Activated T-cell treated with anti-CD3 and anti-CD28 coated beads for 48 hours (primary cell): ENCODE measurements at places on chromosomes 11 and 22.

DNA sequence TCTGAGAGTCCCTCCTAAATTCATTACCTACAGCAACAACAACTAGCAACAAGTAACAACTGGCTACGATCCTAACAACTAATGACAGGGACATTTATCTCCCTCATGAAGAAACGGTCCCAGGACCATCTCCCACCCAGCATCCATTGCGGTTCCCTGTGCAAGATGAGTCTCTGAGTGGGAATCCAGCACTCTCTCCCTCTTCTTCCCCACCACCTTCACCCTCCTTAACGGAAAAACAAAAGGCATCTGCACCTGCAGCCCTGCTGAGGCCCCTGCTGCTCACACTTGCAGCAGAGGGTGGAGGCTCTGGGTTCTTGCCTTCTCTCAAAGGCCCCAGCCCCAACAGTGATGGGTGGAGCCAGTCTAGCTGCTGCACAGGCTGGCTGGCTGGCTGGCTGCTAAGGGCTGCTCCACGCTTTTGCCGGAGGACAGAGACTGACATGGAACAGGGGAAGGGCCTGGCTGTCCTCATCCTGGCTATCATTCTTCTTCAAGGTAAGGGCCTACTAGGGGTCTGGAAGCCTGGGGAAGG lies at the start of gene CD3G:
CD3G (plus strand) TSS at position 364 of the 535 bp plus-strand sequence; CDS start at position 444, 80 bp downstream.
- DNase-seq = peak; percentile 62

DNA sequence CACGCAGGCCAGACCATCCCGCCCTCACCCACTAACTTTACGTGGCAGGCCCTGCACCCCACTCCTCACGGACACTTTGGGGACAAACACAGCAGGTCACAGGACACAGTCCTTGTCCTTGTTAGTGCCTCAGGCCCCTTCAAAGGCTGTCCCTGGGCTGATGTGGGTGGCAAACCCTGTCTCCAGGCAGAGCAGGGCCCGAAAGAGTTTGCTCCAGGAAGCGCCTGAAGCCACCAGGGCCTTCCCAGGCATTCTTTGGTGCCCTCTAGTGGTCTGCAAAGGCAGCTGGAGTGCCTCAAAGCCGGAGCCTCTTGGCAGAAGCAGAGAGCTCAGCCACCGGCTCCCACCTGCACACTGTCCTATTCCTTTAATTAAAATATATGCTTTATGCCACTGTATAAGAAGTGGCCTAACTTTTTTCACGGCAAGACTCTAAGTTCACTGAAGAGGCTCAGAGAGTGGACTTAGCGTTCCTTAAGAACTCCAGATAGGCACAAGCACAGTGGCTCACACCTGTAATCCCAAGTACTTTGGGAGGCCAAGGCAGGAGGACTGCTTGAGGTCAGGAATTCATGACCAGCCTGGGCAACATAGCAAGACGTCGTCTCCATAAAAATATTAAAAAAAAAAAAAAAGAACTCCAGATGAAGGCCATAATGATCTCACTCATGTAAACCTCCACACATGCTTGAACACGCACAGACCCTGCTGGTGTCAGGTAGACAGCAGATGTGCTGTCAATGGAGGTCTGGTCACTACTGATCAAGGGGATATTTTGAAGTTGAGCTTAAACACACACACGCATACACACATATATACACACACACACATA lies 11.1 kb downstream of the TXN2 start:
- peak; percentile 65 for DNase-seq

DNA sequence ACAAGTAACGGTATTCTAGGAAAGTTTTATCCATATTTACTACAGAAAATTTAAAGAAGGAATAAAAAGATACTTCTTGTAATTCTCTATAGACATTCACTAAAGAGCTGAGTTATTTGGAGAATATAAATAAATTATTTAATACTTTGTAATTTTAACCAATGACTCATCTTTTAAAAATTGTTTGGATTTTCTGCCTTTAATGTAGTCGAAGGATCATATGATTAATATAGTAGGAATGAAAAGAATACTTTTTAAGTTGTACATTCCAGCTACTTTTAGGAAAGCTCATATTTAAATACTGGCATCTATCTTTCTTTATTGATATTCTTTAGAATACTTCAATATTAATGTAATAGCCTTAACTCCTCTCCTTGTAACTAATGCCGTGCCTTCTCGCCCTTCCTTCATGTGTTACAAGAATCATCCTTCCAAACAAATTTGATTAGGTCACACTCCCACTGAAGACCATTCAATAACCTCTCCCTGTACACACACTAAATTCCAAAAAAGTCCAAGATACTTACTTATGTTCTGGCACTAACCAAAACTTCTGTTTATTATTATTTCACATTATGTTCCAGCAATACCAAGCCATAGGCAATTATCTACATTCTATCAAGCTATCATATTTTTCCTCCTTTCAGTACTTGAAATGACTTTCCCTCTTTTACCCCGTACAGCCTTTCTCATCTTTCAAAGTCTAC lies 501.9 kb downstream of the CNTN5 start:
- DNase-seq = no peak

DNA sequence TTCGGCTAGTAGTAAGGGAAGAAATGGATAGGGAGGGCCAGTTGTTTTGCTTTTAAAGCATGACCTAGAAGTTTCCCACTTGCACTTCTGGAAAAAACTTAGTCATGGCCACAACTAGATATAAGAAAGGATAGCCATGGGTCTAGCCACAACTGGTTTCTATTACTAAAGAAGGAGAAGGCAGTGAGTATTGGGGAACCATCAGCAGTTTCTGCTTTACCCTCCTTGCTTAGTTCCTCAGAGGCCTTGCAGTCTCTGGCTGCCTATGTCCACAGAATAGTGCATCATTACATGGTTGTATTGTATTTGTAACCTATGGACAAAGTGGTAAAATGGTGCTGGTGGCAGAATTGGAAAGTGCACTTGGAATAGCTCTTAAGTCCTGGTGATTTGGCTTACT lies 35.6 kb downstream of the NXPE1 start:
- DNase-seq = no peak

DNA sequence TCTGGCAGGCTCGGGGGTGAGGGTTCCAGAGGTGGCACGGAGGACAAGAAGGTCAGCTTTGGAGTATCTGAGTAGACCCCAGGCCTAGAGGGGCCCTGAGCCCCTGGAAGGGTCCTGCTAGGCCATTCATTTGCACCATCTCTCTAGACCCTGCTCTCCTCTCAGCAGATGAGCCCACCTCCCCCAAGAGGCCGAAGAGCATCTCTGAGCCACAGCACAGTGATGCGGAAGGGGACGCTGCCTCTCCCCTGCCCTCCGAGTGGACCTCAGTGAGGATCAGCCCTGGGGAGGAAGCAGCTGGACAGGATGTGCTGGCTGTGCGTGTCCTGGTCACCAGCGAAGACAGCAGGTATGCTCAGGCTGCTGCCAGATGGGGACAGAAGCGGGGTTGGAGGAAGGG lies 101.6 kb upstream of the PARVA start:
- DNase-seq = no peak

DNA sequence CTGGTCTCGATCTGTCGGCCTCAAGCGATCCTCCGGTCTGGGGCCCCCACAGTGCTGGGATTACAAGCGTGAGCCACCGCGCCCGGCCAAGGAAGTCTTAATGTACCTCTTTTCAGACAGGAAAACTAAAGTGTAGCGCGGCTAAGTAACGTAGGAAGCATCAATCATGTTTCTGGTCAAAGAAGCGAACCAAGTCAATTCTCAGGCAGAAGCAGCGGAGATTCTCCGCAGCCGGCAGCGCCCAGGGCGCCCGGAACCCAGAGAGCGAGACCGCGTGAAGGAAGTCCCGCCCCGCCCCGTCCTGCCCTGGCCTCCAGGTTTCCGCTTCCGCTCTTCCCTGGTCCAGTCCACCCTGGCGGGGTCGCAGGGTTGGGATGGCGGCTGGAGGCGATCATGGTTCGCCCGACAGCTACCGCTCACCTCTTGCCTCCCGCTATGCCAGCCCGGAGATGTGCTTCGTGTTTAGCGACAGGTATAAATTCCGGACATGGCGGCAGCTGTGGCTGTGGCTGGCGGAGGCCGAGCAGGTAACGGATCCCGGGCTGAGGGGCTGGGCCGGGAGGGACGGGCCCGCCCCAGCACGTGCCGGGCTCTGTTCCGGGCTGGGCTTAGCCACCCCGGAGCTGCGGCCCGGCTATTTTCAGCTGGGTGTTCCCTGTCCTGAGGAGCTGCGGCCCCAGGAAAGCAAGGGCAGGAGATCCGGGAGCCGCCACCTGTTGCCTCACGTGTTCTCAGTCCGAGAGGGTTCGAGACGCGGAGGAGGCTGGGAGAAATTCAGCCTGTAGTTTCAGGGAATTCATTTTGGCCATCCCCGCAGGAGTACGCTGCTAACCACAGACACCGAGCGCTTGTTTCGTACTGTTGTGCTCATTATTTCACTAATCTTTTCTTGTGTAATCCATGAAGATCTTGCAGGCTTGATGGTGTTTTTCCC lies at the start of gene ADSL:
ADSL (plus strand) TSS at position 316 of the 934 bp plus-strand sequence; CDS start at position 375, 59 bp downstream.
- peak; percentile 85 for DNase-seq
